ENCODE measurements at places on chromosomes 11 and 22.

DNA sequence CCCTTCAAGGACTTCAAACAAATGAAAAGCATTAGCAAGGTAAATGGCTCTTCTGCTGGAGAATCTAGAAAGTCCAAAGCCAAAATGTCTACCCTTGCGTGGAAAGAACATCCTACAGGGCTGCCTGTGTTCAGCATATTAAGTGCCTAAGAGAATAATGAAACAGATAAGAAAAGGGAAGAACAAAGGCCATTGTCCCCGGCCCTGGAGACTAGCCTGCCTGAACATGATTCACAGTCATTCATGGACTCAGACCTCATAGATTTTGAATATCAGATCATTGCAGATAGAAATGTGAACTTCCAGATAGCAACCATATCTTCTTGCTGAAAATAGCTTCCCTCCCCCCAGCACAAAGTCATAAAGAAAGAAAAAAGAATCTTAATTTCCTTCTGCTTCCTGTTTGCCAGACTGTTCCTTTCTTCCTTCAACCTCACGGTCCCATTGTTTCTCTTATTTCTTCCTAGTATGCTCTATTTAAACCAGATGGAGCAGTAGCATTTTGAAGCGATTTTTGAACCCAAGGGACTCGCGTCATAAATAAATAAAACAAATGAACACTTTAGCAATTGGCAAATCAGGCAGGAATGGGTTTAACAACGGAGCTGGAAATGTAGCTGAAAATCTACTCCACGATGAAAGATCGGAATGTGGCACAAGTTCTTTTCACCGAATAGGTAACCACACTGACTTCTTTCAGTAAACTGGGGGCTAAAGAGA, 408.2 kb upstream of the CCDC90B start:
- no peak for DNase-seq

DNA sequence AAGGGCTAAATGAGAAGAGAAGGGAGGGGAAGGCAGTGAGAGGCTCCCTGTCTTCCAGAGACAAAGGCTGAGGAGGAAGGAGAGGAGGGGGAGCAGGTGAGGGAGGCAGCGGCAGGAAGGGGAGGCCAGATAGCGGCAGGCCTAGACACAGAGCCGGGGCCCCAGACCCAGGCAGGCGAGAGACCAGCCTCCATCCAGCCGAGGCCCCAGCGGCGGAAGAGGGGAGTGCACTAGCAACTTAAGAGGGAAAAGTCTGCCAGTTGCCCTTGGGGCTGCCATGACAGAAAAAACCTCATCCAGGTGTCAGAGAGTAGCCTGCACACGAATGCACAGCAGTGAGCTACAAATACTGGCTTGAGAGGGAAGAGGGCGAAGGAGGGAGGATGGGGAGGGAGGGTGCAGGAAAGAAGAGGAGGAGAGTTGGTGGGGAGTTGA, 46.7 kb downstream of the IGLL1 start:
- no peak for DNase-seq

- DNase-seq = no peak
Measured at GRCh38 chr22:38132136-38132535, 21.7 kb upstream of the BAIAP2L2 start.

- DNase-seq = no peak
Measured at GRCh38 chr11:63843041-63843440, 4.1 kb downstream of the MARK2 start.

DNA sequence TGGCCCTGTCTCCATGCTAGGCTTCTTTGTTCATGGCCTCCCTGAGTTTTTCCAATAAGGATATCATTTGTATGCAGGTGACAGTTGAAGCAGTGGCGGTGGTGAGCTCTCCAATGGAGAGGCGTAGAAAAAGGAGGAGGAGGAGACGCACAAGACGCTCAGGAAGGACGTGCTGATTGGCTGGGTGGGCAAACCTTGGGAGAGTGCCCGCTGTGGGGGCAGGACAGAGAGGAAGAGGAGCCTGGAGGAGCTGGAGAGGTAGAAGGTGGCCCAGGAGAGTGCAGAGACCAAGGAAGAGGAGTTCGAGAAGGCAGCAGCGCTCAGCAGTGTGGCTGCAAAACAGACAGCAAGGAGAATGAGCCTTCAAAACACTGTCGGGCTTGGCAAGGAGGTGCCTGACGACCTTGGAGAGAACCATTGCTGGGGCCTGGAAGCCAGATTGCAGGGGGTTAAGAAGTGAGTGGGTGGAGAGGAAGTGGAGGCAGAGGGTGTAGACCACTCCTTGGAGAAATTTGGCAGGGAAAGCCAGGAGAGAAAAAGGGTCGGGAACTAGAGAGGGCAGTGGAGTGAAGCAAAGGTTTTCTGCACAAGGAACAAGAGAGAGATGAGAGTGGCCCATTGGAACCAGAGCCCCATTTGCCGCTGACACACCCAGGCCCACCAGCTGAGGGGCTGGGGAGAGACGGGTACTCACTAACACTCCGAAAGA, 7.5 kb downstream of the CLCF1 start:
- no peak for DNase-seq

GRCh38 chr11:78853521-78853920, 278.9 kb upstream of the NARS2 start:
- no peak for DNase-seq

DNA sequence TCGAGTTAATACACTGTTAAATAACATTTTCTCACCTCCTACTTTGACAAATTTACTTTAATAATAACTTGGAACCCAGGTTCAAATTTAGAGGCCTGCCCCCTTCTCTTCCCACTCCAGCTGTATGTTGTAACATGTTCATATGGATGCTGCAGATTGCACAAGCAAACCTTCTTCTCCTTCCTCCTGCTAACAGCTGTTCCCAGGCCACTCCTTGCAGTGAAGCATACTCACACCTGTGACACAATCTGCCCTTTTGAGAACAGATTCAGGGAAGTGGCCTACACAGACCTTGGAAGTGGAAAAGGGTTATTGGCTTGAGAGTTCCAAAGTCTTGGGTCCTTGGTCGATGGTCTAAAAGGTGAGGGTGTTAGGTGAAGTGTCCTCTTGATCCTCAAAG, 131.9 kb downstream of the TEAD1 start:
- DNase-seq = no peak

DNA sequence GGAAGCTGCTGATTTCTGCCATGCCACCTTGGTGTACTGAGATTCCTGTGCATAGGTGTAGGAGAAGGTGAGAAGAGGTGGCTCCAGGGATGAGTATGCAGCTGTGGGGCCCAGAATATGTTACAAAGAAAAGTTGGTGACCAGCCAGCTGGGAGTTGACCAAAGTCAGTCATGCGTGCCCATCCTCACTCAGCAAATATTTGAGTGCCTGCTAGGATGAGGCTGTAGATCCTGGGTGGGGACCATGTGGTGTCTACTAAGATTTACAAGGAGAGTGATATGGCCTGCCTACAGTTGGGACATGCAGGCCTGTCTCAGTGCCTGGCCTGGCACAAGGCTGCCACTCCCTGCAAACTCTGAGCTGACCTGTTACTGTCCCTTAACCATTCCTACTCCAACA, 19.4 kb downstream of the RNF185 start:
- DNase-seq = peak; percentile 59

GRCh38 chr11:105456950-105457349, 152.9 kb upstream of the GRIA4 start:
- no peak for DNase-seq

All from COR-L47 (cell line).